NCI-H1105 (cell line): ENCODE measurements at places on chromosomes 11 and 22.

DNA sequence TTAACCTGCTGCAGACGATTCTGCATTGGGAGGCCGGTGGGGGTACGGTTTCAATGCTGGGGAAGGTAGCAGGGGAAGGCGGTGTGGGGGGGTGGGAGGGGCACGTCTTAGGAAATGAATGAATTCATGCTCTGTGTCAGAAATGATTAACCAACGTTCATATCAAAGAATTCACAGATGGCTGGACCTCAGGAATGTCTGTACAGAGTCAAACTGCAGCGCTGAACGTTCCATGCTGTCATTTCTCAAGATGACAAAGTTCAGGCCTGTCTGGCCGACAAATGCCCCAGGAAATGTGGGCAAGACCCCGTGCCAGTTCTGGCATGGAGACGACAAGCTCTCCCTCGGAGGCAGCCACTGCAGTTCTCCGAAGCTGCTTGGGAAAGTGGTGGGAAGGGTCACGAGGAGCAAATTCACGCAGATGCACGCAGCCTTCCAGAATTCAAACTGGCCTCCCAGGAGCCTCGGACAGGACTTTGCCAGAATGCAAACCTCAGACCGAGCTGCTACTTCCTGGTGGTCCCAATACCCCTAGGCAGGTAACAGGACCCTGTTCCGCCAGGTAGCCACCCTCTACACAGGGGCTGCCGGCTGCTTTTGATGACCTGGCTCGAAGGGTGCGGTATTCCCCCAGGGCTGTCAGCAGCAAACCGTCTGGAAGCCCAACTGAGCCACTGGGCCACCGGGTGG lies 81.5 kb downstream of the TRMU start:
- DNase-seq, result no peak

- no peak for DNase-seq
These were observed 171.3 kb downstream of the BLID start for GRCh38 chr11:121944556-121945230.

DNA sequence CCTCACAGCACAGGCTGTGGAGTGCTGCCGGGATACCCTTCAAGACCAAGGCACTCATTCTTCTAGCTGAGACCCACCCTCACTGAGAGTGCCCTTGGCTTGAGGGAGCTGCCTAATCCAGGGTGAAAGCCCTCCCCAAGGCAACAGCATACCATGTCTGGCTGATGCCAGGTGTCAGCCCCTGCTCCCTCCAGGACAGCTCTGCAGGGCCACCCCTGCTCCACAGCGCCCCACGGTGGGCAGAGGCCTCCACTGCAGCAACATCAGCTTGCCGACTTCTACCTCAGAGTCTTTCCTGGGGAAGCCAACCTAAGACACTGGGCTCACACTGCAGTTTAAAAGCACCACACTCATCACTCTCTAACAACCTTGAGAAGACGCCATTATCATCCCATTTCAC lies 29.0 kb downstream of the TTLL1 start:
- peak; percentile 18 for DNase-seq

- DNase-seq, result no peak
These were observed 65.4 kb downstream of the SHISAL1 start for GRCh38 chr22:44247346-44247745.

- DNase-seq, result no peak
These were observed 13.2 kb downstream of the TP53AIP1 start for GRCh38 chr11:128929468-128929867.

- no peak for DNase-seq
These were observed 219.8 kb downstream of the ETS1 start for GRCh38 chr11:128367573-128367972.

- no peak for DNase-seq
These were observed 51.7 kb upstream of the CCDC89 start for GRCh38 chr11:85737738-85738137.
